ENCODE measurements at places on chromosomes 6 and 20. TPM values are rescaled to one million over a fixed set of nuclear protein-coding genes. Genes with fewer than 3 reads are reported as not detected.

DNA sequence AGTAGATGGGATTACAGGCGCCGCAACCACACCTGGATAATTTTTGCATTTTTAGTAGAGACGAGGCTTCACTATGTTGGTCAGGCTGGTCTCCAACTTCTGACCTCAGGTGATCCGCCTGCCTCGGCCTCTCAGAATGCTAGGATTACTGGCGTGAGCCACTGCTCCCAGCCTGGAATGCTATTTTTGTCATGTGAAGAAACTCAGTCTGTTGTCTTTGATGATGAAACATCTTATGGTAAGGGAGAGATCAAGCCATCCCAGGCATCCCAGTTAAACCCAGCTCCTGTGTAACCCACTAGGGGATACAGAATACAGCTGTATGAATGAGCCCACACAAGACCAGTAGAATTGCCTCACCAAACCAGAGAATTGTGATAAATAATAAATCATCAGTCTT lies 83.6 kb upstream of the RBM24 start:
- no peak overlapping the region for H3K27ac ChIP-seq
- H3K27me3 ChIP-seq: no peaks in the 10 kb centered on the region
- no peaks in the 10 kb centered on the region for H3K4me1 ChIP-seq
- no peak overlapping the region for H3K4me3 ChIP-seq
- no peak for DNase-seq

DNA sequence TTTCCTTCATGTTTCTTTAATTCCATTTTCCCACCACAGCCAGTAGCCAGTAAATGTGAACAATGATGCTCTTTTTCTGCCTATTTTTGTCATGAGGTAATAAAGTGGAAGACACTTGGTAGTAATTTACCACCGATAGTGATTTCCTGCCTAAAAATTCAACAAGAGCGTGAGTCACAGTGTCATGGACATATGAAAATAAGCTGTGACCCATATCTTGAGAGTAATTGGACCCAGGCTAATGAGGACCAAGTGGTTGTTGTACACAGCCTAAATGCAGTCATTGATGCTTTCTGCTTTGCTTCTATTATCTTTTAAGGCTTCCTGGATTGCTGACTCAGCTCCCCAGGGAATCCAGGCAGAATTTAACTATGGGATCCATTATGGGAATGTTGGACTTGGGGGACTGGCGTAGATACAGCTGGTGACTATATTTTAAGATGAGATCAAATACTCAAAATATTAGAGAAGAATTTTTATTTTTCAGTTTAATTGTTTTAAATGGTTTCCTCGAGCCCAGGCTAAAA lies 265.9 kb upstream of the FERMT1 start:
- no peaks in the 10 kb centered on the region for H3K4me1 ChIP-seq
- H3K36me3 ChIP-seq: no peaks in the 10 kb centered on the region
- H3K27ac ChIP-seq: no peak overlapping the region

GRCh38 chr6:139126931-139127330 lies 7.9 kb upstream of the HECA start:
- no peaks in the 10 kb centered on the region for H3K4me1 ChIP-seq
- H3K27me3 ChIP-seq: no peaks in the 10 kb centered on the region
- no peaks in the 10 kb centered on the region for H3K36me3 ChIP-seq
- no peak overlapping the region for H3K4me3 ChIP-seq
- H3K27ac ChIP-seq: no peak overlapping the region

DNA sequence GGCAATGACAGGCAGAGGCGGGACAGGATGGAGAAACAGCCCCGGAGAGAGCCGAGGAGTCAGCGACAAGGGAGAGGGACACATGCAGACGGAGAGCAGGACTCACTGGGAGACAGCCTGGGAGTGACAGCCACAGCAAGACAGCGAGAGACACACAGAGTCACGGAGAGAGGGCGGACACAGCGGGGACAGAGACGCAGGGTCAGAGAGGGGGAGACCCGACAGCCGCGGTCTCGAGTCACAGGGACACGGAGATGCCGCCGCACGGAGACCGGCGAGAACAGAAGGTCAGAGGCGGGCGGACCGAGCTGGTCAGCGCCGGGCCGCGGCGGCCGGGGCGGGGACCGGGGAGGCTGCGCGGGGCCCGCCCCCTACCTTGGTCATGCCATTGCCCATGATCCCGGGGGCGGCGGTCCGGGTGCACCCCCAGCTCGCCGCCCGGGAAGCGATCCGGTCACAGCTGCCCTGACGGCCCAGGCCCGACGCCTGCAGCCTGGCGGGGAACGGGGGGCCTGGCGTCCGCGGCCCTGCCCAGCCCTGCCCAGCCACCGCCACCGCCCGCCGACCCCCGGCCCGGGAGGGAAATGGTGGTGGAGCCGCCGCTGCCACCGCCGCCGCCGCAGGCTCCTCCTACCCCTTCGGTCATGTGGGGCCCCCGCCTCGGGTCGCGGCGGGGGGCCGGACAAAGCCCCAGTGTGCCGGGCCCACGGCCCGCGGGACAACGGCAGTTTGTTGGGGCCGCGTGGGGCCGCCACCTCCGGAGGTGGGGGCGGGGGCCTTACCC lies at the start of the genes DUSP15 and TTLL9:
Gene DUSP15 (minus strand): TSS at position 586 of the 784 bp plus-strand sequence. CDS start 190 bp downstream, at position 396.
Gene TTLL9 (plus strand): TSS at position 693 of the 784 bp plus-strand sequence. CDS start 493 bp downstream, outside the sequence.
- H3K27ac ChIP-seq: no peak within 1 kb of the TSS
- H3K4me3 ChIP-seq: peak within 1 kb of the TSS; percentile 90
- H3K4me1 ChIP-seq: no peaks in the 10 kb centered on the region

The NCOA5 gene
- 8.5 TPM for polyA plus RNA-seq

GRCh38 chr6:85459224-85459901 lies 9.5 kb downstream of the NT5E start:
- H3K27me3 ChIP-seq: no peaks in the 10 kb centered on the region
- peaks cover 2% of the 10 kb centered on the region for H3K4me1 ChIP-seq
- H3K27ac ChIP-seq: peak overlapping the region; percentile 80
- no peaks in the 10 kb centered on the region for H3K36me3 ChIP-seq
- no peak overlapping the region for H3K4me3 ChIP-seq

- no peak overlapping the region for H3K27ac ChIP-seq
- no peaks in the 10 kb centered on the region for H3K4me1 ChIP-seq
- no peaks in the 10 kb centered on the region for H3K36me3 ChIP-seq
- H3K4me3 ChIP-seq: no peak overlapping the region
- no peaks in the 10 kb centered on the region for H3K27me3 ChIP-seq
Measured at GRCh38 chr20:19701429-19701828, 56.6 kb upstream of the RIN2 start.

The SLC17A9 gene
- polyA plus RNA-seq: 54.5 TPM

- no peaks in the 10 kb centered on the region for H3K27me3 ChIP-seq
- H3K27ac ChIP-seq: no peak overlapping the region
- no peak for DNase-seq
- H3K4me3 ChIP-seq: no peak overlapping the region
- H3K36me3 ChIP-seq: peaks cover 11% of the 10 kb centered on the region
Measured at GRCh38 chr6:36230371-36230770, 33.8 kb downstream of the BRPF3 start.

The GPR63 gene
- polyA plus RNA-seq: 0.63 TPM

DNA sequence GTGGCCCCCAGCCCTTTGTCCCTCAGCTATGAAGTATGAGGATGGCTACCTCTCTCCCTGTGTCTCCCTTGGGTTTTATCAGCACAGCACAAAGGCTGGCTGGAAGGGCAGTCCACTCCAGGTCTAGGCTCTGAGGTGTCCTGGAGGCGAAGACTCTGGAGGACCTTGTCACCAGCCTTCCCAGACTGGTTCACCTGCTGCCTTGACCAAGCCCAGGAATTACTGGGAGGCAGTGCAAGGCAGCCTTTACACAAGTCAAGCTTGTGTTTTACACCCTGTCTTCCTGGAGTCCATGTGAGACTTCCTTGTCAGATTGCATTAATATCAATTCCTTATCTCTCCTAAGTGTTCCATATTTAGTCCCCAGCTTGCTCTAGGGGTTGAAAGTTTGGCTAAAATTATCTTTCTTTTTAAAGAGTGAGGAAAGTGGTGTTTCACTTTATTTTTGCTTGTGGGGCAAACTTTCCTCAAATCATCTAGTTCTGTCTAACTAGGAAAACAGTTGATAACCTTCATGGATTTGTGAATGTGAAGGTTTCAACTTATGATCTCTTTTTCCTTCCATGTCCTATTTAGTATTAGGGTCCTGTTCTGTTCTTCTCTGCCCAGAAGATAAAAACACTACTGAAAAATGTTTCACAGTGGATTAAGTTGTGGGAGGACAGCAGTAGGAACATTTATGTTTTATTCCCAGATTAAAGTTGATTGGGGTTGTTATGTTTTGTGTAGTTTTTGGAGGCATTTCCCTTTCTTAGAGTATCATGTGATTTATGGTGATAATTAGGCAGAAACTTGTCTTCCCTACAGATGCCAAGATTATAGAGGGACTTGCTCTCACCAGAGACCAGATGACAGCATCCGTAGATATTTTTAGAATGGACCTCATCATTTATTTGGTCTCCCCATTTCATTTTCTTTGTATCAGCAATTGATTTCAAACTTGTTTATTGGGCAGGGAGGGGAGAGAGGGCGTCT lies 114.8 kb downstream of the FOXO3 start:
- no peaks in the 10 kb centered on the region for H3K27me3 ChIP-seq
- H3K4me1 ChIP-seq: peaks cover 4% of the 10 kb centered on the region
- H3K4me3 ChIP-seq: no peak overlapping the region
- no peak for DNase-seq
- no peak overlapping the region for H3K27ac ChIP-seq

The FOXC1 gene
- polyA plus RNA-seq: 18.5 TPM

GRCh38 chr6:160117137-160117536 lies 4.5 kb upstream of the SLC22A1 start:
- DNase-seq: no peak
- H3K27me3 ChIP-seq: no peaks in the 10 kb centered on the region
- no peaks in the 10 kb centered on the region for H3K4me1 ChIP-seq

DNA sequence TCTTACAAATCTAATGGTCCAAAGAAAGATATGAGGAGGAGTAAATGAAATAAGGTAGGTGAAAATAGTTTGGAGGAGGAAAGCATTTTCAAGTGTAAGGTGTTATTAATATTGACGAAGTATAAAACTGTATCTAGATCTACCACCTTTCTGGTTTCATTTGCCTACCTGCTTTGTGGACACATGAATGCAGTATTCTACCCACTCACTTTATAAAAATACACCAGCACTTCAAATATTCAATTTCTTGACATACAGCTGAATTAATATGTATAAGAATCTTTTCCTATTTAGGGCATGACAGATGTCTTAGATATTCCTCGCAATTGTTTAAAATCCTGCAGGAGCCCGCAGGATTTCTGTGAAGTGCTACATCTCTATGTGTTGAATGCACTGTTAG lies 108.0 kb downstream of the BCAS1 start:
- no peaks in the 10 kb centered on the region for H3K36me3 ChIP-seq
- DNase-seq: no peak
- H3K4me3 ChIP-seq: no peak overlapping the region
- no peak overlapping the region for H3K27ac ChIP-seq

- DNase-seq: peak; percentile 70
- no peaks in the 10 kb centered on the region for H3K36me3 ChIP-seq
- H3K4me3 ChIP-seq: no peak overlapping the region
- H3K27me3 ChIP-seq: no peaks in the 10 kb centered on the region
- no peaks in the 10 kb centered on the region for H3K4me1 ChIP-seq
- no peak overlapping the region for H3K27ac ChIP-seq
Measured at GRCh38 chr20:13546497-13547131, 92.1 kb downstream of the TASP1 start.

DNA sequence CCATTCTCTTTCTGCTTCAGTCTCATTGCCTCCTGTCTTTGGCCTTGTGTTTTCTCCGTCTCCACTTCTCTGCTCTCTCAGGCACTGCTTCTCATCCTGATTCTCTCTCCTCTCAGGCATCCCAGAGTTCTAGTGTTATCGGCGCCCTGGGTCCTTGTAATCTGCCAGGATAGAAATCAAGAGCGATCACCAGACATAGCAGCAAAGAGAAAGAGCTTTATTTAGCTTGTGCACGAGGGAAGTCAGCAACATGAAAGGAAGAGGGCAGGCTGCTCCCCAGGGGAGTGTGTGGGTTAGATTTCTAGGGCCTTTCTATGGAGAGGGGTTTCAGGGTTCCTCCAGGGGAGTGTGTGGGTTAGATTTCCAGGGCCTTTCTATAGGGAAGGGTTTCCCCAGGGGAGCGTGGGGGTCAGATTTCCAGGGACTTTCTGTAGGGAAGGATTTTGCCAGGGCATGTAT lies 32.5 kb downstream of the SUN5 start:
- no peaks in the 10 kb centered on the region for H3K4me1 ChIP-seq
- no peak overlapping the region for H3K4me3 ChIP-seq
- H3K27ac ChIP-seq: no peak overlapping the region
- no peak for DNase-seq
- H3K36me3 ChIP-seq: no peaks in the 10 kb centered on the region

The MATN4 gene
- polyA plus RNA-seq: not detected

The PSORS1C2 gene
- polyA plus RNA-seq: not detected

The TREM1 gene
- polyA plus RNA-seq: 6.5 TPM

GRCh38 chr6:39020136-39020535 lies 28.4 kb upstream of the GLP1R start:
- H3K4me1 ChIP-seq: no peaks in the 10 kb centered on the region
- H3K27ac ChIP-seq: no peak overlapping the region
- no peak overlapping the region for H3K4me3 ChIP-seq

- no peak overlapping the region for H3K27ac ChIP-seq
- no peaks in the 10 kb centered on the region for H3K4me1 ChIP-seq
- H3K36me3 ChIP-seq: no peaks in the 10 kb centered on the region
- DNase-seq: no peak
- H3K27me3 ChIP-seq: no peaks in the 10 kb centered on the region
- H3K4me3 ChIP-seq: no peak overlapping the region
Measured at GRCh38 chr6:108550256-108550655, 10.5 kb upstream of the FOXO3 start.

The IMPG1 gene
- polyA plus RNA-seq: 0.03 TPM

GRCh38 chr6:101458336-101458735 lies 64.8 kb downstream of the GRIK2 start:
- H3K27ac ChIP-seq: no peak overlapping the region
- no peak overlapping the region for H3K4me3 ChIP-seq
- H3K36me3 ChIP-seq: no peaks in the 10 kb centered on the region
- H3K4me1 ChIP-seq: no peaks in the 10 kb centered on the region

GRCh38 chr6:7546896-7547295 lies 5.4 kb downstream of the DSP start:
- no peaks in the 10 kb centered on the region for H3K36me3 ChIP-seq
- no peaks in the 10 kb centered on the region for H3K27me3 ChIP-seq
- no peak overlapping the region for H3K27ac ChIP-seq
- DNase-seq: no peak

The CLDN20 gene
- not detected for polyA plus RNA-seq

The ANGPT4 gene
- not detected for polyA plus RNA-seq

The CFB gene
- 90.4 TPM for polyA plus RNA-seq

The MOXD1 gene
- not detected for polyA plus RNA-seq

DNA sequence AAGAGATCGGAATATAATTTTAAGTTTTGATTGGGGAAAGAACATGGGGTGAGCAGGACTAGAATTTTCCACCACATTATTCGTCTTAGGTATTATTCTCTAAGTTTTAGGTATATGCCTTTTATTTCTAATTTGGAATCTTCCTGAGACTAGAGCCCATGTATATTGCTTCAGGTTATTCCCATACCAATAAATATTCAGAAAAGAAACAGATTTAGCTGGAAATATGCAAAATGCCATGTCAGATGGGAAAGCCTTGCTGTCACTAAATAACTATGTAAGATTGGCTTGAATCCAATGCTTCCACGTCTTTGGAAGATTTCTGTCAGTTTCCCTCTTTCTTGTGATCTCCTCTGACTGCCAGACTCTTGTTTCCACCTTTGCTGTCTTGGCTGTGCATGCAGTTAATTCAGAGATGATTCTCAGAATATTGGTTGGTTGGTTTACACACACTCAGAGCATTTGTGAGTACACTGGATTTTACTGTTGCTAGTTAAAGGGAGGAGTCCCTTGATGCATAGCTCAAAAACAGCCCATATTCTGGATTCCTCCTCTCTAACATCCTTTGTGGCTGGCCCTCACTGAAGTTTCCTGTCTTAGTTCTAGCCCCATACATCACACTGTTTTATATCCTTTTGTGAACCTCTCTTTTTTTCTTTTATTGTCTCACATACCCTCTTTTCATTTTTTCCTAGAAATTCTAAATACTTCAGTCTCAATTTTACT lies 64.3 kb downstream of the GRM1 start:
- H3K27ac ChIP-seq: no peak overlapping the region
- DNase-seq: no peak
- H3K36me3 ChIP-seq: no peaks in the 10 kb centered on the region
- peaks cover 2% of the 10 kb centered on the region for H3K27me3 ChIP-seq

The ZNF337 gene
- 2.4 TPM for polyA plus RNA-seq

The SLC22A7 gene
- not detected for polyA plus RNA-seq
